Stomach (tissue), 19 donors: ENCODE measurements at places on chromosomes 16 and 17. TPM values are rescaled to one million over a fixed set of nuclear protein-coding genes. Genes with fewer than 3 reads are reported as not detected.
A peak's percentile ranks its signal among the peaks of the same experiment; 100 is the strongest.

- H3K4me1 ChIP-seq = no peaks in the 10 kb centered on the region
- H3K27ac ChIP-seq = no peak overlapping the region
- peak; percentile 43 for DNase-seq
- H3K36me3 ChIP-seq = no peaks in the 10 kb centered on the region
- H3K4me3 ChIP-seq = no peak overlapping the region
- no peaks in the 10 kb centered on the region for H3K27me3 ChIP-seq
Observed at GRCh38 chr17:59311051-59311468, 20.4 kb upstream of the YPEL2 start.

- H3K27ac ChIP-seq = peak overlapping the region; percentile 87
- peak overlapping the region; percentile 80 for H3K4me3 ChIP-seq
- peaks cover 15% of the 10 kb centered on the region for H3K4me1 ChIP-seq
- H3K27me3 ChIP-seq = no peaks in the 10 kb centered on the region
- DNase-seq = no peak
Observed at GRCh38 chr16:19555938-19556771, 652 bp downstream of the VPS35L start.

GRCh38 chr16:53768593-53768992, 64.6 kb downstream of the FTO start:
- H3K36me3 ChIP-seq = no peaks in the 10 kb centered on the region
- H3K4me1 ChIP-seq = peaks cover 56% of the 10 kb centered on the region
- no peak for DNase-seq
- no peak overlapping the region for H3K4me3 ChIP-seq

Gene GPR139
- total RNA-seq = not detected

DNA sequence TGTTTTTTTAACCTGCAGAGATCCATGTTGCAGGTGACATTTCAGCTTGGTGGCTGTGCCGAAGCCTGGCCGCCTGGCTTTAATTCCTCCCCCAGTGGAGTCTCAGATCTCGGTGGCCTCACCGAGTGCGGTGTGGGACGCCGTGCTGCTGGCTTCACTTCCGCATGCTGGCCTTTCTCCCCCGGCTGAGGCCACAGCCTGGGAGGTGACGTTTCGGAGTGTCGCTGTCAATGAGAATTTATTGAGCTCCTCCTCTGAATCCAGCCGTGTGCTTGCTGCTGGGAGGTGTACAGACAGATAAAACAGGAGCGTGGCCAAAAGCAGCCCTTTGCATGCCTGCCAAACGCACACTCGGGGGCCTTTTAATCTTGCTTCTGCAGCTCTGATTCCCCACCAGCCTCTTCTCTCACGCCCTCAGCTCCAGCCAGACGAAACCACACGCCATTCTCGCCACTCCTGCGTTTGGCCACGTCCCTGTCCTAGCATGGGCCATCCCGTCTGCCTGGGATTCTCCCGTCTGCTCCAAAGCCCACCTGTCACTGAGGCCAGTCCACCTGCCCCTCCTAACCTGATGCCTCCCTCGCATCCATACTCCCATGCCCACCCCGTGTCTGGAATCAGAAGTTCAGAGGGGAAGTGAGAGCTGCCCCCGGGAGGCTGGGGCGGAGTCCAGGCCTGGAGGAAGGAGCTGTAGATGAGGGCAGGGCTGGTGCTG, 3.6 kb downstream of the GSE1 start:
- no peaks in the 10 kb centered on the region for H3K27me3 ChIP-seq
- H3K4me3 ChIP-seq = peak overlapping the region; percentile 78
- H3K4me1 ChIP-seq = peaks cover 74% of the 10 kb centered on the region

GRCh38 chr16:8899709-8900317, 17.7 kb downstream of the LITAFD start:
- H3K27me3 ChIP-seq = no peaks in the 10 kb centered on the region
- H3K4me3 ChIP-seq = no peak overlapping the region
- DNase-seq = no peak
- H3K36me3 ChIP-seq = peaks cover 100% of the 10 kb centered on the region
- H3K27ac ChIP-seq = no peak overlapping the region

DNA sequence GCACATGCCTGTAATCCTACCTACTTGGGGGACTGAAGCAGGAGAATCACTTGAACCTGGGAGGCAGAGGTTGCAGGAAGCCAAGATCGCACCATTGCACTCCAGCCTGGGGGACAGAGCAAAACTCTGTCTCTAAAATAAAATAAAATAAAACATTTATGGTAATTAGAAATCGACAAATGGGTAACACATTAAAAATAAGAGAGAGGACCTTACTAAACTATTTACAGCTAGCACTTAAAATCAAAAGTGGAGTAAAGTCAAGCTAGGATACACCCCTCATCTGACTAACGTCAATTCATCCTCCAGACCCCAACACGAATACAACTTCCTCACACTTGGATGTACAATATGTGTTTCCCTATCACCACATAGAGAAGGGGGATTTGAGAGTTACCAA, 27.8 kb upstream of the RHOT1 start:
- H3K36me3 ChIP-seq = no peaks in the 10 kb centered on the region
- H3K4me3 ChIP-seq = no peak overlapping the region
- no peak for DNase-seq
- no peaks in the 10 kb centered on the region for H3K27me3 ChIP-seq

Gene UNC13D
- 32.7 TPM for total RNA-seq

GRCh38 chr17:8141045-8141444, 11.2 kb downstream of the PER1 start:
- no peaks in the 10 kb centered on the region for H3K27me3 ChIP-seq
- H3K27ac ChIP-seq = peak overlapping the region; percentile 100
- no peak for DNase-seq

DNA sequence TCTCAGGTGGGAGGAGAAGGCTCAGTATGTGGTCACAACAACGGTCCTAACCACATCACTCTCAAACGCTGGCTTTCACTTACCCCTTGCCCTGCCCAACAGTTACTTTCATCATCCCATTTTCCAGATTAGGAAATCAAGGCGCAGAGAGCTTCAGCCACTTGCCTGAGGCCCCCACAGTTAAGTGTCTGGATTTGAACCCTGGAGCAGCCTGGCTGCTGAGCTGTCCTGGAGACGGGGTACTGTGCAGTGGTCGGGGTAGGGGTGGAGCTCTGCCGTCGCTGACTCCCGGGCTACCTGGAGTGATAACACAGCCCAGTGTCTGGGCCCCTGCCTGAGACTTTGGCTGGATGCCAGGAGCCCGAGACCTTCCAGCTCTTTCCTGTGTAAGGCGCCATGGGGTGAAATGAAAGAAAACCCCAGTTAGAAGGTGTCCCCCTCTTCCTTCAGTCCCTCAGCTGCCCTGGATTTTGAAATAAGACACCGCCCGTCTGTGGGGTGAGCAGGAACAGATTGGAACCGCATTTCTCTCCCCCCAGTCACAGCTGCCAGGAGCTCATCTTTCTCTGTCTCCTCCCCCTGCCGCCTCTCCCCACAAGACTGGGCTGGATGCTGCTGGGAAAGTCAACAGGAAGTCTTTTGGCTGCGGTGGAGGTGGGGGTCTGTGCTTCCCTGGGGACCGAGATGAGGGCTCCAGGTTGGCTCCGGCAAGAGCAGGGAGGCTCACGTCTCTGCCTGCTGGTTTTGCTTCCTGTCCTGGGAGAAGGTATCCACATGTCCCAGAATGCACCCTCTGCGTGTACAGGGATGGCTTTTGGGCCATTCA, 280.2 kb downstream of the SEC14L1 start:
- no peaks in the 10 kb centered on the region for H3K27me3 ChIP-seq
- peak; percentile 88 for DNase-seq
- H3K4me1 ChIP-seq = peaks cover 96% of the 10 kb centered on the region
- H3K4me3 ChIP-seq = no peak overlapping the region

Gene PRR35
- total RNA-seq = not detected

DNA sequence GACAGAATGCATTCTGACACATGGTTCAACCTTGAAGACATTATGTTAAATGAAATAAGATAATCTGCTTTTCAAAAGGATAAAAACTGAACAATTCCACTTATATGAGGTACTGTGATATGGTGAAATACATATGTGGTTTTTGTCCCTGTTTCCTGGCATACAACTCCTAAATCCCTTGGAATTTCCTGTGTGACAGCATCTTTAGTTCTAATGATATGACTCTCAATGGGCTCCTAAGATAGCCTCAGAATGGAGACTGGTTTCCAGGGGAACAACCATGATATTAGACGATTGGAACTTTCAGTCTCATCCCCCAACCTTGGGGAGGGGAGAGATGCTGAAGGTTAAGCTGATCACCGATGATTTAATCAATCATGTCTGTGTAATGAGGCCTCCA, 37.7 kb upstream of the PHLPP2 start:
- peaks cover 90% of the 10 kb centered on the region for H3K36me3 ChIP-seq
- H3K4me1 ChIP-seq = peaks cover 6% of the 10 kb centered on the region
- no peaks in the 10 kb centered on the region for H3K27me3 ChIP-seq

DNA sequence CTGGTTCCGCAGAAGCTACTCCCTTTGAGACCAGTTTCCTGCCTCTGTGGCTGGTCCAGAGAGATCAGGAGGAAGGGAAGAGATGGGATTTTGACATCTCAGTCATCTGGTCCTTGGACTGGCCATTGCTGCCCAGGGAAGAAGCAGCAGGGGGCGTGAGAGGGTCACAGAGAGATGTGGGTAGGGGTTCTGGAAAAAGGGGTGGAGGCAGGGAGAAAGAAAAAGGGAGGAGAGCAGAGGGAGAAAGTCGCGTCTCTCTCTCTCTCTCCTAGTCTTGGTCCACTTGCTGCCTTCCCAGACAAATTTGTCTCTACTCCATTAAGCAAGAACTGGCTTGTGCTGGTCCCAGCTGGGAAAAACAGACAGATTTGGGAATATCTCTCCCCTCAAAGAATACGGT, 4.4 kb downstream of the SHBG start:
- DNase-seq = peak; percentile 85
- no peak overlapping the region for H3K27ac ChIP-seq
- no peaks in the 10 kb centered on the region for H3K27me3 ChIP-seq
- H3K36me3 ChIP-seq = no peaks in the 10 kb centered on the region
- H3K4me1 ChIP-seq = no peaks in the 10 kb centered on the region

Gene ST6GALNAC2
- total RNA-seq = 3.6 TPM

- peaks cover 58% of the 10 kb centered on the region for H3K4me1 ChIP-seq
- H3K36me3 ChIP-seq = no peaks in the 10 kb centered on the region
- no peak overlapping the region for H3K4me3 ChIP-seq
- no peaks in the 10 kb centered on the region for H3K27me3 ChIP-seq
- no peak overlapping the region for H3K27ac ChIP-seq
- DNase-seq = no peak
Observed at GRCh38 chr16:22027633-22028032, 19.7 kb downstream of the MOSMO start.

Gene OR1A2
- total RNA-seq = not detected

DNA sequence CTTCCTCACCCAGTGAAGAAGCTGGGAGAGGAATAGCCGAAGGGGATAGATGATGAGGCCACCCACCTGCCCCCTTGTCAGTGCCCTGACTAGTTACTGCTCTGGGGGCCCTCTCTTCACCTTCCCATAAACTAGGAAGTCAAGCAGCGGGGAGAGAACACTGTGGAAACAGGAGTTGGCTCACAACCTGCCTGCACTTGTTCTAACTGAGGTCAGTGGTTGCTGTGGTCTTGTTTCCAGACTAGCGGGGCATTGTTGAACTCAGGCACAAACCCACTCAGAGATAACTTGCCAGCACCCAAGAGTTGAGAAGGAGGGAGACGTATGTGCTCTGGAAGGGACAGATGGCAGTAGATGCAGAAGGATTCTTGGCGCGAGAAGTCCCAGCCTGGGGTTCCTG, 48.6 kb upstream of the DDX52 start:
- no peaks in the 10 kb centered on the region for H3K27me3 ChIP-seq
- peaks cover 6% of the 10 kb centered on the region for H3K36me3 ChIP-seq
- no peak overlapping the region for H3K27ac ChIP-seq

DNA sequence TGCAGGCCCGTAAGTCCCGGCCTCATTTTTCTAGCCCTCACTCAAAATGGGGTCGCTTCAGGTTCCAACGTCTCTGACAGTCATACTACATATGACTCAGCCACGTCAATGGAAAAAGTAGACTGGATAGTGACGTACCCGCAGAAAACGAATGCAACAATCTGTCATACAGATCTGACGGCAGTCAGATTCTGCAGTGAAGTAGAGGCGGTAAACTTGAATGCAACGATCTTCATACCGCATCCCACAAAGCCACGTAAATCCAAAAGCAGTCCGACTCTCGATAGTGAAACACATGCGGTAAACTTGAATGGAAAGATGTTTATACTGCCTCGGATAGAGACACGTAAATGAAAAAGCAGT, 38.4 kb upstream of the ARL4D start:
- H3K4me3 ChIP-seq = peak overlapping the region; percentile 45
- no peaks in the 10 kb centered on the region for H3K27me3 ChIP-seq
- H3K4me1 ChIP-seq = peaks cover 14% of the 10 kb centered on the region
- no peaks in the 10 kb centered on the region for H3K36me3 ChIP-seq
- DNase-seq = peak; percentile 94

- no peak for DNase-seq
- no peak overlapping the region for H3K27ac ChIP-seq
- no peaks in the 10 kb centered on the region for H3K27me3 ChIP-seq
- H3K4me1 ChIP-seq = no peaks in the 10 kb centered on the region
- no peak overlapping the region for H3K4me3 ChIP-seq
- peaks cover 100% of the 10 kb centered on the region for H3K36me3 ChIP-seq
Observed at GRCh38 chr16:57226701-57227621, 18.1 kb upstream of the ARL2BP start.

GRCh38 chr17:27996202-27997043, 46.1 kb upstream of the NLK start:
- no peaks in the 10 kb centered on the region for H3K27me3 ChIP-seq
- no peaks in the 10 kb centered on the region for H3K36me3 ChIP-seq
- H3K4me3 ChIP-seq = no peak overlapping the region
- no peak for DNase-seq

Gene KRTAP4-3
- total RNA-seq = not detected

Gene PIK3R6
- total RNA-seq = under 0.01 TPM

DNA sequence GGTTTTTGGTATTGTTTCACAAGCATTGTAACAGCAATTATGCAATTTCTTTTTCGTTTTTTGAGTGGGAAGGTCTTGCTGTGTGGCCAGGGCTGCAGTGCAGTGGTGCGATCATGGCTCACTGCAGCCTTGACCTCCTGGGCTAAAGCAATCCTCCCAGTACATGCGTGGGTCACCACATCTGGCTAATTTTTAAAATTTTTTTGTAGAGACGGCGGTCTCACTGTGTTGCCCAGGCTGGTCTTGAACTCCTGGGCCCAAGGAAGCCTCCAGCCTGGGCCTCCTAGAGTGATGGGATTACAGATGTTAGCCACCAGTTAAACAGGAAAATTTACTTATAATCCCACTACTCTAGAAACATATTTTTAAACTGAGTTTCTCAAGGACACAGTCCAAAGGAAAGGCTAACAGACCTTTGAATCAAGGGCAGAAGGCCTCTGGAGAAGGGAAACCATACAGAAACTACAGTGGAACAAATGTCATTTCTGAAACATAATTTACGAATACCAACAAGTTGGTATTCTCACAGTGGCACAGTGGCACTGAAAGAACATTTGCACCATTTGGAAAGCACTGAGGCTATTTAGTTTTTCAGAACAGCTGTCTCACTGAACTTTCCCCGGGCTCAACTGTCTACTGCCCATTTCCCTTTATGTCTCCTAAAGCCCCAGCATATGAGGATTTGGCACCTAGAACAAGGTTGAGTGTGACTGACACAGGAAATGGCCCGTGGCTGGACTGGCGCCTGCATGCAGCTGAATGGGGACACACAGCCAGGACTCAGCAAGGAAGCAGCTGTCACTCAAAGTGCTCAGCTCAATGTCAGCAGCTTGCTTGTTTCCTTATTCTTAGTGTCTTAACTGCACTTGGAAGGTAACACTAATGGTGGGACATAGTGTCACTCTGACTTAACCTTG, 2.8 kb upstream of the PRKAR1A start:
- H3K27me3 ChIP-seq = no peaks in the 10 kb centered on the region
- no peak overlapping the region for H3K4me3 ChIP-seq
- DNase-seq = no peak

Gene XYLT1
- 59.5 TPM for total RNA-seq
